CD4-positive, alpha-beta T cell treated with Interleukin-4 for 1 hour (primary cell): ENCODE measurements at places on chromosomes 4 and X.

DNA sequence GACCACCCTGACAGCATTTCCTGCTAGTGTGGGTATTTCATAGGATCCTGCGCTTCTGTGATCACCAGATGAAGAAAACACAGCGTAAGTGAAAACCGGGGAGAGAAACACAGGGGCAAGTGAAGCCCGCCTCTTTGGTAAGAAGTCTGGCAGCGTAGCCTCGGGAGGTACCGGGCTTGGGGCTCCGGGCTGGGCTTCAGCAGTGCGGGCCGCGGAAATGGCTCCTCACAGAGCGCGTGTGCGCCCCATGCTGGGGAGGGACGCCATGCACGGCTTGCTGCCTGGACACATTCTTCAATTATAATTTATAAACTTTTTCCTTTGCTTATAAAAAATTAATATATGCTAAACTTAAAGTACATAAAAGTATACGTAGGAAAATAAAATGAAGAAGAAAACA lies 151.5 kb downstream of the AFAP1 start:
- no peak for DNase-seq

DNA sequence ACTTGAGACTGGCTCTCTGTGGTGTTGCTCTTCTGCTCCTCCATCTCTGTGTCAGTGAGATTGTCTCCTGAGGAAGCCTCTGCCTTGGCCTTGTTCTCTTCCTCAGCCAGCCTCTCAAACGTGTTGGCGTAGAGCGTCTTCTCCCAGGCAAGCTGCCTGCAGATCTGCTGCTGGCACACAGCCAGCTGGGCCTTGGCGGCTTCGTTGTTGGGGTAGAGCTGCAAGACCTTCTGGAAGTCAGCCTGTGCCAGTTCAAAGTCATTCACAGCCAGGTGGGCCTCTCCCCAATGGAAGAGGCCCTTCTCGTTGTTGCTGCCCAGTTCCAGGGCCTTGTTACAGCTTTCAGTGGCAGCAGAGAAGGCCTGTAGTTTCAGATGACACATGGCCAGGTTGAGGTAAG lies 159.1 kb downstream of the NDST3 start:
- no peak for DNase-seq

- no peak for DNase-seq
Measured at GRCh38 chr4:13543839-13544605, at the start of gene NKX3-2. NKX3-2 (minus strand) TSS chr4:13544508; CDS start chr4:13544414, 94 bp downstream.

DNA sequence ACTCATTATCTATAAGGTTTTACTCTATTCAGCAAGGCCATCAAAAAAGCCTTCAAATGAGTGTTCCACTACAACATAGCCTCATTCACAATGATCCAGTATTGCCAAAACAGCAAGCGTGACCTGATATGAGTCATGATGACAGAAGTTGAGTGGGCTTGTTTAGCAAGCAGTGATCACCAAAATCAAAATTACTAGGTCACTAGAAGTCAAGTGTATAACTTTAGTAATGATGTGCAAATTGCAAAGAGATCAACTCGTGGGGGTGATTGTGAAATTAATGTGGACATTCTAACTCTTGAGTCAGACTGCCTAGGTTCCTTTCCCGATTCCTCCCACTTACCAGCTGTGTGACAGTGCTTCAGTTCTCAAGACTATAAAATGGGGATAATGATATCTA lies 124.5 kb downstream of the CHM start:
- no peak for DNase-seq

GRCh38 chr4:2094545-2094944 lies 35.4 kb downstream of the NAT8L start:
- no peak for DNase-seq

- DNase-seq: no peak
Measured at GRCh38 chrX:19782419-19782818, 105.0 kb downstream of the SH3KBP1 start.

DNA sequence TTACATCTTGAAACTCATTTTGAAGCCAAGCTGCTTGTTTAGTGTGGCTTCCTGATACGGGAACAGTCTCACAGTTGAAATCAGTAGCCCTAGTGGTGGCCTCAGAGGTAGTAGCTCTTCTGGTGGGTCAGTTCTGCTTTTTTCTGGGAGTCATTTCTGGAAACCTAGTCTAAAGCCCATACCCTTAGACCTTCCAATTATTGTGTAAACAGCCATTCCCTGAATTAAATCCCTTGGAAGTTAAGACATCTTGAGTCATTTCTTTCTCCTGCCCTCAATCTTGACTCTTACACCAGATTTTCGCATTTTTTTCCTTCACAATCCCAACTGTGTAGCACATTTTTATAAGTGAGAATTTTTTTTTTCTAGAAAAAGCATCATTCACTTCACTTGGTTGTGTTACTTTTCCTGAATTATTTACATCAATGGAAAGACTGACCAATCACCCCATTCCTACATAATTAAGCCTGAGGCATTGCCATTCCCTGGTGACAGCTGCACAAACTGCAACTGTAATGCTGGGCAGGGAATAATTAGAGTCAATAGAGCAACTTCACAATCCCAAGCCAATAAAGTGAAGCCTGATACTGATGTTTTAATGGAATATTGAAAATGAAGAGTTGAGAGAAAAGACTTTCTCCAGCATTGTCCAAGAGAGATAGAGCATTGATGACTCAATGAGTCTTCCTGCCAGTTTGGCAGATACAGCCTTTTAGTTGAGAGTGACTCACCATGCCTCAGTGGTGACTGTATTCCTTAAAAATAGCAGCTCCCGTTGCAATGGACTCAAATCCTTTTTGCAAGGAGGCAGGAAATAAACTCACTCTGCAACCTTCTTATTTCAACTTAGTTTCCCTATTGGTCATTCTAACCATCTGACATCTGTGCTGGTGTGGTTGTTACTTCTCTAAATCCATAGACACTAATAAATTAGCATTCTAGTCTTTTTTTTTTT lies 13.0 kb upstream of the SEPSECS start:
- no peak for DNase-seq

GRCh38 chrX:150446151-150446550 lies 83.0 kb downstream of the MAMLD1 start:
- no peak for DNase-seq

- no peak for DNase-seq
Measured at GRCh38 chrX:103453655-103454054, 65.6 kb downstream of the RAB40A start.

GRCh38 chr4:154010371-154010770 lies 221.5 kb upstream of the SFRP2 start:
- no peak for DNase-seq

DNA sequence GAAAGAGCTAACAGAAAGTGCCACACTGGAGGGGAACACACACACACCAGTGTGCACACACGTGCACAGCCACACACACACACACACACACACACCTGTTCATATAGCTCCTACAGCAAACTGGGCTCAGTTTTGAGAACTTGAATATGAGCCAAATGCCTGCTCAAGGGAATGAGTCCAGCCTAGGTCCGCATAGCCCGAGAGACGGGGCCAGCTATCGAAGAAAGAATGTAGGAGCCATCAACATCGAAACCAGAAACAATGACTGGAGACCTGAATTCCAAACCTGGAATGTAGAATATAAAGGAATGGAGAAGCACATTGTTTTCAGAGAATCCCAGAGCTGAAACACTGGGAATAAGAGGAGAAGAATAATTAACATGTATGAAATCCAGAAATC lies 37.6 kb upstream of the ERVMER34-1 start:
- DNase-seq: no peak

GRCh38 chr4:65120287-65120686 lies 550.0 kb downstream of the EPHA5 start:
- no peak for DNase-seq

GRCh38 chr4:171565130-171565788 lies 247.9 kb upstream of the GALNTL6 start:
- DNase-seq: no peak

- no peak for DNase-seq
Measured at GRCh38 chr4:17778431-17778830, 3.0 kb downstream of the FAM184B start.

- no peak for DNase-seq
Measured at GRCh38 chr4:177901786-177902185, 459.5 kb upstream of the AGA start.

DNA sequence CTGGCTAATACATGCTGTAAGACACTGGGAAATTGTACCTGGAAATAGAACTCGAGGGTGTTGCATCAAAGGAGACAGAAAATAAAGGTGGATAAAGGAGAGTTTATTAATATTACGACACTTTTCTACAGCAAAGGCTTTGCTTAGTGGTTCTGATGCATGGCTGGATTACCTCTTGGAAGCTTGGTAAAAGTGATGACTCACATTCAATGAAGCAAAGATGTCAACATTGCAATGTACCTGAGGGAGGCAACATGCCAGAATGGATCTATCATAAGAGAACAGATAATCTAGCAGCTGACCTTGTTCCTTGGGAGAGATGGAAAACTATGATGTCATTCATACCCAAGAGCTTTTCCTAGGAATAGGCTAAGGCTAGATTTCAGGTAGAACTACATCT lies 735.1 kb upstream of the DIAPH2 start:
- no peak for DNase-seq

DNA sequence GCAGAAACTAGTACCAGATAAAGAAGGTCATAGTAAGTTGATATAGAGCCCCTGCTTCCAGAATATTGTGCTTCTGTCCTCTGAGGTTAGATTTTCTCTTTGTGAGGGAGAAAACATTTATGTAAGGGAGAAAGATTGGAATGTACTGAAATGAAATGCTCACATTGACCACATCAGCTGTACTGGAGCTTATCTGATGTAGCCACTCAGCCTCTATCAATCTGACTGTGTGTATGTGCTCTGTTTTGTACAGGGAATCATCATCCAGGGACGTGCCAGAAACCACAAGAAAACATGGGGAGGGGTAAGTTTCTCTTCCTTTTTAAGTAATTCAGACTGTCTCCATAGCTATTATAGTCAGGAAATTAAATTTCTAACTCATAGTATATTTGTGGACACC lies 56.8 kb downstream of the PRRG1 start:
- DNase-seq: no peak

DNA sequence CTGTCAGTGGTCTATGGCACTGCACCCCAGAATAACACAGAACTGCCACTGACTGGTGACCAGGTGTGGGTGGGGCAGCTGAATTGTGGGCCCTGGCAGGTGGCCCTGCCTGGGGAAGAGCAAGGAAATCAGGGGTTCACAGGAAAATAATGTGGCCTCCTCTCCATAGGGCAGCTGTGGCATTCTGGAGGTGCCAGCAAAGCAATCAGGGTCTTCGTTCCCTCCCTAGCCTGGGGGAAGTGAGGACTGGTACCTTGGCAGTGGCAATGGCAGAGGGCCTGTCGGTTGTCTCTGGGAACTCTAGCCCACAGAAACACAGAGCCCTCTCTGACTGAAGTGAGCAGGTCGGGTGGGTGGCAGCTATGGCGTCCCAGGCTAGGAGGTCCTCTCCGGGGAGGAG lies 223.0 kb downstream of the GRIA2 start:
- no peak for DNase-seq

GRCh38 chrX:104419211-104419610 lies 146.8 kb upstream of the IL1RAPL2 start:
- DNase-seq: no peak

- DNase-seq: peak; percentile 23
Measured at GRCh38 chr4:145808021-145808650, 128.2 kb downstream of the C4orf51 start.

GRCh38 chrX:151543706-151544105 lies 19.8 kb upstream of the PASD1 start:
- DNase-seq: no peak

DNA sequence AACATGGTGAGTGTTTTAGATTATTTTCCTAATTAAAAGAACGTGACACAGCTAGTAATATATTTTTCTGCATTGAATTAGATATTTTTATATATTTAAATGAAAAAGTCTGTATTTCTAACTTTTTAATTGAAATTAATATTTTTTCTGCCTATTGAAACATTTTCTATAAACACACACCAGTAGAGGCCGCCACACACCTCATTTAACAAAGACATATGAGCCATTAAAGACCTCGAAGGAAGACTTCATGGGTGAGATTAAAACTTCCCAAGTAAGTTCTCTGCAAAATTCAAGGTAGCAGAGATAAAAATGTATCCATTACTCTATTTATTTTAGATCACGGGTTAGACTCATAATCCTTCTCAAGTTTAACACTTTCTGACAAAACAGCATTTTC lies 8.3 kb downstream of the SLITRK2 start:
- no peak for DNase-seq

GRCh38 chr4:99828477-99828876 lies 11.8 kb downstream of the DAPP1 start:
- no peak for DNase-seq

DNA sequence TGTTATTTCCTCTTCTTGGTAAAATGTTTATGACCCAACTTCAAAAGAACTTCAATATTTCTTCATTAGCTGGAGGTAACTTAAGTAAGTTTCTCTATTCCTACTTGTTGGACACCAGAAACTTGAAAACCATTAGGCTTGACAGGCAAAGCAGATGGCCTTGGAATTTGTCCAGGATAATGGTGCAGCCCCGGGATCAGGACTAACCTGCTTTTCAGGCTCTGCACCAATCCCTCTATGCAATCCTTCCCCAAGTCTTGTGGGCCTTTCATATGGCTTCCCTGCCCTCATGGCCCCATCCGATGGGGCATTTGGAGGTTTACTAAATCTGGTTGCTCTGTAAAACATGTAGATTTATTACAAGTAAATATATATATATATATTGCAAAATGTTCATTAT lies 68.5 kb downstream of the SPINK2 start:
- no peak for DNase-seq

- DNase-seq: peak; percentile 95
Measured at GRCh38 chr4:2934813-2935761, 28.1 kb downstream of the NOP14 start.

DNA sequence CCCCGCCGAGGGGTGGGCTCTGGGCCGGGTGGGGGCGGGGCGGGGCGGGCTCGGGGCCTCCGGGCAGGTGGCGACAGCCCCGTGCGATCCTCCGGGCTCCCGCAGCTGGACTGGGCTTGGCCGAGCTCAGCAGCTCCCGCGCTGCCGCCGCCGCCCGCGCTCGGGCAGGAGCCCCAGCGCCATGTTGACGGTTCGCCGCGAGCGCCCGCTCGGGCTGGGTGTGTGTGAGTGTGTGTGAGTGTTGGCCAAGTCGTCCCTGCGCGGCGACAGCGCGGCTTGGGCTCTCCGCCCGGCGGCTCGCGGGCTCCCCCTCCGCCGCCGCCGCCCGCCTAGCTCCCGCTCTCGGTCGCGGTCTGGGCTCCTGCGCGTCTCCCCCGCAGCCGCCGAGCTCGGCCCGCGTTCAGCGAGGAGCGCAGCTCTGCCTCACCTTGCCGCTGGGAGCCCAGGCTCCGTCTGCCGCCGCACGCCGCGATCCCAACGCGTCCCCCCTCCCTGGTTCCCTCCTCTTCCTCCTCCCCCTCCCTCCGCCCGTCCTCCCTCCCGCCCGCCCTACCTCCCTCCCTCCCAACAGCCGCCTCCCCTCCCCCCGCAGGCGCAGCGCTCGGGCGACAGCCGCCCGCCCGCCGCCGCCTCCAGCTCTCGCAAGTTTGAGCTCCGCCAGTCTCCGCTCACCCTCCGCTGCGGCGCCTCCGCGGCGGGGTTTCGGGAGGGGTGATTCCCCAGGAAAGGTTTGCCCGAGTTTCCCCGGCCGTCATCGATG lies at the start of gene BCOR:
Gene BCOR (minus strand): TSS at position 455 of the 760 bp plus-strand sequence. CDS start 20,029 bp downstream, outside the sequence.
- DNase-seq: peak; percentile 78

DNA sequence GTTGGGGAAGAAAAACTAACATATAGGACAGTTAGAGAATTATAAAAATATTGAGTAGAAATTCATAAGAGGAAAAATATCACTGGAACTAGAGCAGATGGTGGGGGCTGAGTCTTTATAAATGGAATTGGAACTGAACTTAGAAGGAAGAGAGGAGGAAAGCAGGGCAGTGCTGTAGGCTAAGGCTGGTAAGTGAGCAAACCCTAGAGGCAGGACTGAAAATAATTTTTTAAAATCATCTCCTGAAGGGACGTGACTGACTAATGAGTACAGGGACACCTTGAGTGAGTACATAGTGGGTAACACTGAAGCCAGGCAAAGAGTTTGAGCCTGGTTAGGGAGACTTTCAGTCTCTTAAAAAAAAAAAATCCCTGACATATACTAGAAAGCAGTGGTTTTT lies 63.3 kb downstream of the GALNT7 start:
- no peak for DNase-seq
